ENCODE measurements at places on chromosomes 16 and 17.
A peak's percentile ranks its signal among the peaks of the same experiment; 100 is the strongest.

DNA sequence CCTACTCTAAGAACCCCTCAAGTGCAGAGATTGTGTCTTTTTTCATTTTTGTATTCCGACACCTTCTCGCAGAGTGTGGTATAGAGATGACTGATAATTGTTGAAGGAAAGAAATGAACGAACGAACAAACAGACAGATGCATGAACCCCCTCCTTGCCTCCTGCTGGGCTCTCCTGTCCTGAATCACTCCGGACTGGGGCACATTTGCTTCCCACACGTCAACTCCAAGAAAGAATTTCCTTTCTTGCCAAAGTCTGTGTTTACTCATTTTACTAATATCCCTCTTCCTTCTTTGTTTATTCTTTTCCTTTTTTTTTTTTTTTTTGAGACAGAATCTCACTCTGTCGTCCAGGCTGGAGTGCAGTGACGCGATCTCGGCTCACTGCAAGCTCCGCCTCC, 37.5 kb upstream of the BHLHA9 start:
- no peak for DNase-seq

- DNase-seq, result no peak
Observed at GRCh38 chr17:50079334-50080095, 15.6 kb upstream of the PDK2 start.

DNA sequence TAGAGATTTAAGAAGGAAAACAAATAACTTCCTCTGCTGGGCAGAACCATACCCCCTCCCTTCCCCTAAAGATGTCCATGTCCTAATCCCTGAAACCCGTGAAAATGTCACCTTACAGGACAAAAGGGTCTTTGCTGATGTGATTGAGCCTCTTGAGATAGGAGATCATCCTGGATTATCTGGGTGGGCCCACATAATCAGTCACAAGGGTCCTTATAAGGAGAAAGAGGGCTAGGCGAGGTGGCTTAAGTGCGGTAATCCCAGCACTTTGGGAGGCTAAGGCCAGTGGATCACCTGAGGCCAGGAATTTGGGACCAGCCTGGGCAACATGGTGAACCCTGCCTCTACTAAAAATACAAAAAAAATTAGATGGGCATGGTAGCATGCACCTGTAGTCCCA, 12.0 kb upstream of the SLC39A11 start:
- no peak for DNase-seq

- no peak for DNase-seq
Observed at GRCh38 chr16:50335196-50335958, 33.4 kb downstream of the BRD7 start.

DNA sequence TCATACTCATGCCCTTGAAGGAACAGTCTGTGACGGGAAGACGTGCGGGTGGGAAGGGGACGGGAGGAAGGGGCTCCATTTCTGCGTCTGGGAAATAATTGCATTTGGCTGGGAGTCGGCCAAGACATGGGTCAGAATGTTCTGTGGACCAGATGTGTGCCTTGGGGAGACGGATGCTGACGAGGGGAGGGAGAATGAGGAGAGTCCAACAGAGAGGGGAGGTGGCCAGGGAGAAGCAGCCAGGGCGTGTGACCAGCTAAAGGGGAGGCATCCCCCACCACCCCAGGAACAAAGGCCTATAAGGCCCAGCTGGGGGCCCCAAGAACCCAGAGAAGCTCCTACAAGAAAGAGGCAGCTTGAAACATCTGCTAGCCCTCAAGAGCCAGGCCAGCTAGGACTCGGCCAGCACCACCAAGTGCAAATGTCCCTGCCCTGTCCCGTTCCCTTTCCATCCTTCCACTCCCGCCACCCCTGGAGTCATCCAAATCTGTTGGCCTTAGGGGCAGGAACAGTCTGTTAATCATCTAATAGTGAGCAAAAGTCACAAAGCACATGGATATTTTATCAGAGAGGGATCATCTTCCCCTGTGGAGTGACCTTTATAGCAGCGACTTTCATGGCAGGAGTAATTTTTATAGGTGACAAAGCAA, 42.5 kb upstream of the BCO1 start:
- no peak for DNase-seq

- no peak for DNase-seq
Observed at GRCh38 chr17:73546114-73546513, 98.1 kb downstream of the SDK2 start.

DNA sequence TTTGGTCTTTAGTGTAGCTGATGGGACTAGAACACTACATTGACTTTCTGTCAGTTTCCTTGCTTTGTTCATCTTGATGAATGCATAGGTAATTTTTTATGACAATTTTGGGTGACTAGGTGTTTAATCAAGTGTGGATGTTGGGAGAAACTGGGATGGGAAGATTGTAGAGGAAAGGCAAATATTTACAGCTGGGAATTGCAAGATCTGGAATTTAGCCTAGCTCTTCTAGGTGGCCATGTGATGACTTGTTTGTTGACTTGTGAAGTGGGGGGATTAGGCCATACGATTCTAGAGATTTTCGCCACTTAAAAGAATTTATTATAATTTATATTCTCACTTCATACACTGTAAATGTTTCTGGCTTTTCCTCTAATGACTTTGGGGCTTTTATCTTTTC, 480.3 kb upstream of the GOT2 start:
- no peak for DNase-seq

DNA sequence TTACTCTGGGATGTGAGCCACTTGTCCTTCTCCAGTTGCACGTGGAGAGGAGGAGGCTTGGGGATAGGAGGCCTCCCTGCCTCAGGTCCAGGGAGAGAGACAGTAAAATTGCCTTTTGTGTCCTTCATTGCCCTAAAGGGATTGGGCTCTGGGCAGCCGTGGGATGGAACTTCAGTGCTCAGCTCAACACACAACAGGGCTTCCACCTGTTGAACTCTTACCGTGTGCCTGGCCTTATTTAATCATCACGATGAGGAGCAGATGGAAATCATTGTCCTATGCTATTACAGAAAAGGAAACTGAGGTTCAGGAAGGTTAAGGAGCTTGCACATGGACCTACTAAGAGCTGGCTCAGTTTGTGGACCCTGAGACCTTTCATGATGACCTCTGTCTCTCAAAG, 92.4 kb upstream of the CDC42EP4 start:
- no peak for DNase-seq

DNA sequence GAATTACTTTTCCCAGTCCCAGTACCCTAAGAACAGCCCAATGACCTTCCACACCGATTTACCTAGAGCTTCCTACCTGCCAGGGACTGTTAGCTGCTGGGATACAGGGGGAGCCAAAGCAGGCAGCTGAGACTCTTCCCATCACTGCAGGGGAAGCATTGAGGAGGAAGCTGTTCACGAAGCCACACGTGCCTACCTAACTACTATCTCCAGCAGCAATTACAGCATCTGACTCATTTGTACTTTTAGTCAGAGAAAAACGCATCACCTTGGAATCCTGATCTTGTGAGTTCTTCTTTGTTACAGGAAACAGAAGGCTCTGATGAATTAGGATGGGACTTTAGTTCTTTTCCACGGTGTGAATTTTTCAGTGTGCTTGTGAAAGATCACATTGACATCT, 113.7 kb upstream of the DHX40 start:
- DNase-seq, result no peak

DNA sequence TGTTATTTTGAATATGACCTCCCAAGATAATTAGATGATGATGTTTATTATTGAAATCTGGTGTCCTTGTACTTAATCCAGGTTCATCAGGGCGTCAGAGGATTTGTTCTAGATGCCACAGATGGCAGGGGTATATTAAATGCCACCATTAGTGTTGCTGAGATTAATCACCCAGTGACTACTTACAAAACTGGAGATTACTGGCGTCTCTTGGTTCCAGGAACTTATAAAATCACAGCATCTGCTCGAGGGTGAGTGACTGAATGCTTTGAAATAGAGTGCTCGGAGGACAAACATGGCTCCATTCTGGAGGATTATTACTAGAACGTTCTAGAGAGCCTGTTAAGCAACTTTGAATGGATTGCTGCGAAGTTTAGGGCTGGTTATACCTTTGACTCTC, 33.5 kb upstream of the GOSR1 start:
- DNase-seq, result no peak

DNA sequence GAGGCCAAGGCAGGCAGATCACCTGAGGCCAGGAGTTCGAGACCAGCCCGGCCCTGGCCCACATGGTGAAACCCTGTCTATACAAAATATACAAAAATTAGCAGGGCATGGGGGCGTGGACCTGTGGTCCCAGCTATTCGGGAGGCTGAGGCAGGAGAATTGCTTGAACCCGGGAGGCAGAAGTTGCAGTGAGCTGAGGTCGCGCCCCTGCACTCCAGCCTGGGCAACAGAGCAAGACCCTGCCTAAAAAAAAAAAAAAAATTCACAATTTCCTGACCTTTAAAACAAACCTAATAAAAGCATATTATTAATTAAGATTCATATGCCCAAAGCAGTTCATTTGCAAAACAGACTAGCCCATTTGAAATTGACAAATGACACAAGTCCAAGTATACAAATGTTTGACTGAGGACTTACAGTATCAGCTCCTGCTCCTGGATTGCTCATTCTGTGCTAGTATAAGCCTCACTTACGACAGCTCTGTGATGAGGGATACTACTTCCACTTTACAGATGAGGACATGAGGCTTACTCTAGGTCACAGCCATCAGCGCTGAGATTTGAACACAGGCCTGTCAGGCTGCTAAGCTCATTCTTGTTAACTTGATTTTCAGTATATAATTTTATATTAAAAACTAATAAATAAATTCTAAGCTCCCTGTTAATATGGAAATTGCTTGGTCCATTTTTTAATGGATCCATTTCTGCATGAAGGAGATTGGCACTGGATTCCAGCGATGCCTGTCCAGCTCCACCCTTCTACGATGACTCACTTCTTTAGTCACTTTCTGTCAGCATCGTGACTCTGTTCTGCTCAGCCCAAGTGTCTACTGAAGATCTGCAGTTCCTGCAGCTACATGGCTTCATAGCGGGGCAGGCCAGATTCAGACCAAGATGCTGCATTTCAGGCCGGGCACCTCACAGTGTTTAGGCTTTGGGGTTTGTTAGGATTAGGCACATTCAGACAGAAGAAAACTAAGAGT, 88.2 kb downstream of the WDR59 start:
- no peak for DNase-seq

DNA sequence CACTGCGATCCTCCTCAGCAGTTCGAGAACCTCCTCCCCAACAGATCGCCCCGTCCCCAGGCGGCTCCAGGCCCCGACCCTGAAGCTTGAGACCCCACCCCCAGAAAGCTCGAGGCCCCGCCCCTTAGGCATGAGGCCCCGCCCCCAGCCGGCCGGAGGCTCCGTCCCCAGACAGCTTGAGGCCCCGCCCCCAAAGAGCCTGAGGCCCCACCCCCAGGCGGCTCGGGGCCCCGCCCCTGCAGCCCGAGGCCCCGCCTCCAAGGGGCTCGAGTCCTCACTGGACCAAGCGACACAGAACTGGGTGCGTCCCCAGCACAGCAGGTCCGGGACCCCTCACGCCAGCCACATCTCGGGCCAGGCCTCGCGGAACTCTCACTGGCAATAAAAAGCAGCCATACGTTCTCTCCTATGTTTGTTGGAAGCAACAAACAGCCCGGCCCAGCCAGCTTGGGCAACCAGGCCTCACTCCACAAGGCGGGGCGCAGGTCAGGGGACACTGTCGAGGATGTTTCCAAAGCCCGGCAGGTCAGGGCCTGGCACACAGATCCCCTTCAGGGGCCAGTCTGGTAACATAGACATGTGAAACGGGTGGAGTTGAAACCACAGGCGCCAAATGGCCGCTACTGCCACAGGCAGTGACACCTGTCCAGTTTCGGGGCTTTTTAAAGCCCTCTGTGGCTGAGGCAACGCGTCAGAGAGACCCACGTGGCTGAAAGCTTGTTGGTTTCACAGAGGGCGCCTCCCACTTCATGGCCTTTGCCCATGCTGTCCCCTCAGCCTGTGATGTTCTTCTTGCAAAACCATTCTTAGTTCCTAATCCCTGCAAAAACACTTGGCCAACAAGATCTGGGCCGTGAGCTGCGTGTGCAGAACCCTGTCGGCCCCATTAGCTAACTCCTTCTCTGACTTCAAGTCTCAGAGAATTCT, 224.2 kb downstream of the PARN start:
- DNase-seq, result no peak

- no peak for DNase-seq
Observed at GRCh38 chr17:34151102-34151501, 104.0 kb upstream of the CCL2 start.

GRCh38 chr16:56277075-56277474, 85.8 kb downstream of the GNAO1 start:
- no peak for DNase-seq

DNA sequence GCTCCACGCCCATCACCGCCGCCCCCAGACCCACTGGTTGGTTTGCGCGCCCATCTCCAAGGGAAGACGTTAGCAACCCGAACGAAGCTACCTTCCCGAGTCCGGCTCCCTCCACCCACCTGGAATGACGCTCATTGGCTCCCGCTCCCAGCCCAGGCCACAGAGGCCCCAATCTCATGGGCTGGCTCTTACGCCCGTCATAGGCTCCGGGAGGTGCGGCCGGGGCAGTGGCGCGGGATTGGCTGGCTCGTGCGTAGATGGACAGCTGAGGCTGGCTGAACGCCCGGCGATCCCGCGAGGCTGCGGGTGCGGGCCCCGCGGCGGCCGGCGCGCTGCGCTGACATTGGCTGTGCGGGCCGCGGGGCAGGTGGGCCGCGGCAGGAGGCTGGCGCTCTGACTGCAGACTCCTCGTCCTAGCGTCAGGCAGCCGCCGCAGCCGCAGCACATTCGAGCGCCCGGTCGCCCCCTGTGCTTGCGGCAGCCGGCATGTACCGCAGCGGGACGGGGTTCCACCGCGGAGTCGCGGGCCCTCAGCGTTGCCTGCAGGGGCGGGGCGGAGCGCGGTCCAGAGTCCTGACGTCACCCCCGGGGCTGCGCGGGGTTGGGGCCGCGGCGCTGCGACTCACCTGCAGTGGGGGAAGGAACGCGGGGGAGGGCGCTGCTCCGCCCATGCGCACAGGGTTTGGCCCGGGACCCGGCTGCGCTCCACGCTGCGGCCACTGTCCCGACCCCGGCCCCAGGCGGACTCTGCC, 453 bp upstream of the MYH10 start:
- peak; percentile 51 for DNase-seq

- no peak for DNase-seq
Observed at GRCh38 chr17:16534236-16534635, 34.8 kb downstream of the ZNF287 start.

- no peak for DNase-seq
Observed at GRCh38 chr16:66878067-66878466, 2.2 kb upstream of the PDP2 start.

DNA sequence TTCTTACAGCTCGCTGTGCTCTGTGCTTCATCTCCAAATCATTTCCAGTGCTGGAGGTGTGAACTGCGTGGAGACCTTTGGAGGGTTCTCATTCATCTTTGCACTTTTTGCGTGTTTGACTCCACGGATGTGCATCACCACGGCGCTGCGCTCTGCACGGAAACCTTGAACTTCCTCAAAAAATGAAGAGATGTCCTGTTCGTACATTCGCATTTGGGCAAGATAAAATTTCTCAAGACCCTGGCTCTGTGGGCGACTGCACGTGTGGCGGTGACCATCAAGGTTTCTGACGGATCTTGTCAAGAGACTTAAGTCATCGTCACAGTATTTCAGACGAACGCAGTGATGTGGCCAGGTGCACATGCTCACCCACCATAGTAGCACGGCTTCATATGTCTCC, 10.3 kb upstream of the PVALEF start:
- no peak for DNase-seq

- DNase-seq, result no peak
Observed at GRCh38 chr17:61413661-61414126, 14.1 kb downstream of the TBX2 start.
